ENCODE measurements at places on chromosomes 3 and 15.

GRCh38 chr3:123090728-123091531 is 24.1 kb downstream of the PDIA5 start:
- DNase-seq = no peak

- DNase-seq = no peak
Observed at GRCh38 chr15:55696221-55696620, 46.7 kb downstream of the PRTG start.

GRCh38 chr3:116051040-116051439 is 394.2 kb downstream of the LSAMP start:
- no peak for DNase-seq

GRCh38 chr15:45919806-45920205 is 285.0 kb downstream of the SQOR start:
- no peak for DNase-seq

- DNase-seq = no peak
Observed at GRCh38 chr3:58429657-58430056, 4.0 kb downstream of the PDHB start.

DNA sequence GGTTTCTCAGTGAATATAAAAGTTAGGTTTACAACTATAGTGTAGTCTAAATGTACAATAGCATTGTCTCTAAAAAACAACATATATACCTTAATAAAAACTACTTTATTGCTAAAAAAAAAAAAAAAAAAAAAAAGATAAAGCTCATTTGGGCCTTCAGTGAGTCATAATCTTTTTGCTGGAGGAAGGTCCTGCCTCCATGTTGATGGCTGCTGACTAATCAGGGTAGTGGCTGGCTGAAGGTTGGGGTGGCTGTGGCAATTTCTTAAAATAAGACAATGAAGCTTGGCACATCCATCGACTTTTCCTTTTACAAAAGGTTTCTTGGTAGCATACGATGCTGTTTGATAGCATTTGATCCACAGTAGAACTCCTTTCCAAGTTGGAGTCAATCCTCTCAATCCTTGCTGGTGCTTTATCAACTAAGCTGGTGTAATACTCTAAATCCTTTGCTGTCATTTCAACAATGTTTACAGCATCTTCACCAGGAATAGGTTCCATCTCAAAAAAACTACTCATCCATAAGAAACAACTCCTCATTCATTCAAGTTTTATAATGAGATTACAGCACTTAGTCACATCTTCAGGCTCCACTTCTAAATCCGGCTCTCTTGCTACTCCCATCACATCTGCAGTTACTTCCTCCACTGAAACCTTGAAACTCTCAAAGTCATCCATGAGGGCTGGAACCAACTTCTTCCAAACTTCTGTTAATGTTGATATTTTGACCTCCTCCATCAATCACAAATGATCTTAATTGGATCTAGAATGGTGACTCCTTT is 13.3 kb downstream of the ZNF280D start:
- DNase-seq = no peak

DNA sequence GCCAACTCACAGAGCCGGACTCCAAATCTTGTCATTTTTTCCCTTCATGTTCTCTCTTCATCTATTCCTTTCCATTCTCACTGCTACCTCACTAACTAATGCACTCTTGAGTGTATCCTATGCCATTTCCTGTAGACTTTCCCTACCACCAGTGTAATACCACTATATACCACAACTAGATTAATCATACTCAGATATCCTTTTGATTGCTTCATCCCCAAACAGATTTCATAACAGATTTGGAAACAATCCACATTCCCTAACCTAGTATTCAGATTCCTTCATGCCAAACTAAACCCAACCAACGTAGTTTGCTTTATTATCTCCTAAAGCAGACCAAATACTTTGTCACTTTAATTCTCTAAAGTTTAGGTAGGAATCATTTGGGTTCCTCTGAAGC is 2.6 kb upstream of the PLOD2 start:
- DNase-seq = no peak

- no peak for DNase-seq
Observed at GRCh38 chr3:134430174-134430573, 55.6 kb downstream of the ANAPC13 start.

DNA sequence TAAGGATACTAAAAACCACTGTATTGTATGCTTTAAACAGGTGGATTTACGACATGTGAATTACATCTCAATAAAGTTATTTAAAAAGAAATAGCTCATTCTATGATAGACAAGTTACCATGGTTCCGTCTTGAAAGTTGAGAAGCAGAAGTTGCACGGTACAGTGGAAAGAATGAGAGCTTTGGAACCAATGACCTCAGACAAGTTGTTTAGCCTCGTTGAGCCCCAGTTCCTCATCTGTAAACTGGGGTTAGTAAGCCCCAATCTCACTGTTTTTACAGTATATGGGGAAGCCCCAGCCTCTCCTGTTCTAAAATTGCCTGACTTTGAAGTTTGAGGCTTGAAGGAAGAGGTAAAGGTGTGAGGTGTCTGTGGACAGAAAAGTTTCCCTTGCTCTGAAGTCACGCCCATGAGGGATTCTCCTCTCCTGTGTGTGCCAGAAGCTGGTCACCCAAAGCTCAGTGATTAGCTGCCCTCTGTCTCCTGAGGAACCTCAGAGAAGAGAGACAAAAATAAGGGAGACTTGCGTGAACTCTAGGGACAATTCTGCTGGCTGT is 10.0 kb downstream of the CRYGS start:
- DNase-seq = no peak

GRCh38 chr3:24929521-24929920 is 434.9 kb upstream of the THRB start:
- no peak for DNase-seq

DNA sequence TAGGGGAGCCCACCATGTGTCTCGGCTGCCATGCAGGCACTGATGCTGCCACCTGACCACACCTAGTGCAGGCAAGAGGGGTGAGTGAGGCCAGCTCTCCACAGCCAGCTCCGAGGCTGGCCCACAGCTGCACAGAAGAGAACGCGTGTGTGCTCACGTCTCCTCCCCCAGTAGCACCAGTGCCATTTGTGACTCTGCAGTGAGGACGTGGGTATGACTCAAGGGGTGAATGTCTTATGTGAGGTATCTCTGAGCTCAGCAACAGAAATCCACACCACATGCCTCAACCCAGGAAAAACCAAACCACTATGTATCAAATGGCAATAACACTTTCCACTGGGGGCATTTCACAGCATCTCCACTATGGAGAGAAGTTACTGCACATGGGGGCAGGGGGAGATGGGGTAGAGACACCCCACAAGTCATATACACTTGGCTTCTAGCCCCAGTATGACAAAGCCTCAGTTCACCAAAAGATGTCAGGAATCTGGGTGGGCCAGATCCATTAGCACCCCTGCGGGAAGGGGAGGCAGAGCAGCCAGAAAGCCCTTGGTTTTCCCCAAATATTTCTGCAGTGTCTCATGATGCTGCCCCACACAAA is 87.6 kb downstream of the LRIG1 start:
- DNase-seq = no peak

GRCh38 chr15:68674975-68675374 is 96.2 kb downstream of the CORO2B start:
- no peak for DNase-seq

- DNase-seq = no peak
Observed at GRCh38 chr3:158465074-158465473, 105.9 kb upstream of the MLF1 start.

Measured in prostate gland (tissue), 2 donors.